ENCODE measurements at places on chromosomes 11 and 22. TPM values are rescaled to one million over a fixed set of nuclear protein-coding genes. Genes with fewer than 3 reads are reported as not detected.

DNA sequence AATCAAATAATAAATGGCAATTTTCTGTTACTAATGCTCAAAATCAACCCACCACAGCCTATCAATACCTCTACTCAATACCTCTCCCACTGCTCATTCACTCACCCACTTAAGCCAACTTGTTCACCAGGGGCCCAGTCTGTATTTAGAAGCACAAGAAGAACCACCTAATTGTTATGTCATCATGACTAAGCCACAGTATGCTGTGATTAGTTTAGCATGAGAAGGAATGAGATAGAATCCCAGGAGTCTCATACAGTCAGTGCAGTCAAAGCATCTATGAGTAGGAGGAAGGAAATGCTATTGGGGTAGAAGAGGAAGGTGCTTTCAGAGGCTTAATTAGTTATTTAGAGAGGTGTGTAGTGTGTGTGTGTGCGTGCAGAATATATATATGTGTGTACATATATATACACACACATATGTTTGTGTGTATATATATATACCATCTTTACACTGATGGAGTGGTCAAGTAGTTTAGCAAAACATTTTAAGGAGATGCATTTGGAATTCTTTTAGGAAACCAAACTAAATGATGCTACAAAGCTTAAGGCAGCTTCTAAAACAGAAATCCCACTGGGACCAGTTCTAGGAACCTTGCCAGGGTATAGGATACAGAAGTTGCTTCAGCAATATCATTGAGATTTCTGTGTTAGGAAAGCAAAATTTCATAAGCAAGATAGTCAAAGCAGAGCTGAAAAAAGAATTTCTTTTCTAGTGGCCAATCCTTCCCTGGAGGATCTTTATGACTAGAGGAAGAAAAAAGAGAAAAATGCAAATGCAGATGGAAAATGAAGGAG, 27.5 kb downstream of the KCNA4 start:
- DNase-seq: peak; percentile 61

DNA sequence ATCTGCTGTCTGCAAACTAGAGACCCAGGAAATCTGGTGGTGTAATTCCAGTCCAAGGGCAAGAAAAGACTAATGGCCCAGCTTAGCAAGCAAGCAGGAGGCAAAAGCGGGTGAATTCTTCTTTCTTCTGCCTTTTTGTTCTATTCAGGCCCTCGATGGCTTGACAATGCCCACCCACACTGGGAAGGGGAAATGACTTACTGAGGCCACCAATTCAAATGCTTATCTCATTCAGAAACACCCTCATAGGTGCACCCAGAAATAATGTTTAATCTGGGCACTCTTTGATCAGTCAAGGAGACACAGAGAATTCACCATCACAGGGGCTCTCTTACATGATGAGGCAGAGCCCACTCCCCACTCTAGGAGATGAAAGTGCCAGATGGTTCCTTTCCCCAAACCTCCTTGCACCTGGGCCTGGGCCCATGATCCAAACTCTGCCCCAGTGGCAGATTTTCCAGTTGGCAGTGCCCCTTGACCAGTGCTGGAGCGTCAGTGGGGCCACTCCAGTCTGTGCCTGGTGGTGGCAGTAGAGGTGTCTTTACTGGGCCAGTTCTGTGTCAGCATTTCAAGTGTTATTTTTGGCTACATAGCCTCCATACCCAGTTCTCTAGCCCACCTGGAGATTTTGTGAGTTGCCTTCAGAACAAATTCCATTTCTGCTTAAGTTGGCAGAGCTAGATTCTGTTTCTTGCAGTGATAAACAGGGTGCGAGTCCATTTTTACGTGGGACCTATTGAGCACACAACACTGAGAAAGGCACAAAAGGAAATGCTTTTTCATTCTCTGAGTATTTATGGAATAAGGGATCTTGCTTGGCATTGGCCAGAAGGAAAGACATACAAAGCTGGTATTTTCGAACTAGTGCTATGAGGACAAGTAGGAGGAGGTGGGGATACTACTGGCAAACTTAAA, 7.5 kb downstream of the ELMOD1 start:
- no peak for DNase-seq

DNA sequence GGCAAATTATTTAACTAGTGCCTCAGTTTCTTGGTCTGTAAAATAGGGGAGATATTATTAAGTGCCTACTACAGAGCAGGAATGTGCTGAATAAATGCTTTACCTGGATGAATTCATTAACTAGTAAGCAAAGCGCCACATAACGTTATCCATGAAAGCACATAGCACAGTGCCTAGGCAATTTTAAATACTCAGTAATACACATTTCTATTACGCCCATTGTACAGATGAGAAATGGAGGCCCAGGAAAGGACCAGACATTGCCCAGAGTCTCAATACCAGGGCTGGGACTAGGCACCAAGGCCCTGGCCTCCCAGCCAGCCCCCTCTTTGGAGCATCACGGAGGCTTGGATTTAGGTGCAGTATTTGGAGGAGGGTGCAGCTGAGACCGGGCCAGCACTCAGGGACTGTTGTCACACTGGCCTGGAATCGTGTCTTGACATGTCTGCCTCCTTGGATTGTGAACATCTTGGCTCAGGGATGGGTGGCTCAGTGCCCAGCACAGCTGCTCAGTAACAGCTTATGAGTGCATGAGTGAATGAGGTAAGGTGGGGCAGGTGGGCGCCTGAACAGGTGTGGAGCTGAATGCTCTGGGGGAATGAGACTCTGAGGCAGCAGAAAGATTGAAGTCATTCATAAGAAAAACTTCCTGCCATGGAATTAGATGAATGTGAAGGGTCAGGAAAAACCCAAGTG, 42.1 kb upstream of the TPBGL start:
- DNase-seq: no peak

- DNase-seq: no peak
Measured at GRCh38 chr11:1650034-1650917, 20.7 kb downstream of the KRTAP5-5 start.

- DNase-seq: no peak
Measured at GRCh38 chr11:117933475-117933874, 4.3 kb upstream of the TMPRSS13 start.

DNA sequence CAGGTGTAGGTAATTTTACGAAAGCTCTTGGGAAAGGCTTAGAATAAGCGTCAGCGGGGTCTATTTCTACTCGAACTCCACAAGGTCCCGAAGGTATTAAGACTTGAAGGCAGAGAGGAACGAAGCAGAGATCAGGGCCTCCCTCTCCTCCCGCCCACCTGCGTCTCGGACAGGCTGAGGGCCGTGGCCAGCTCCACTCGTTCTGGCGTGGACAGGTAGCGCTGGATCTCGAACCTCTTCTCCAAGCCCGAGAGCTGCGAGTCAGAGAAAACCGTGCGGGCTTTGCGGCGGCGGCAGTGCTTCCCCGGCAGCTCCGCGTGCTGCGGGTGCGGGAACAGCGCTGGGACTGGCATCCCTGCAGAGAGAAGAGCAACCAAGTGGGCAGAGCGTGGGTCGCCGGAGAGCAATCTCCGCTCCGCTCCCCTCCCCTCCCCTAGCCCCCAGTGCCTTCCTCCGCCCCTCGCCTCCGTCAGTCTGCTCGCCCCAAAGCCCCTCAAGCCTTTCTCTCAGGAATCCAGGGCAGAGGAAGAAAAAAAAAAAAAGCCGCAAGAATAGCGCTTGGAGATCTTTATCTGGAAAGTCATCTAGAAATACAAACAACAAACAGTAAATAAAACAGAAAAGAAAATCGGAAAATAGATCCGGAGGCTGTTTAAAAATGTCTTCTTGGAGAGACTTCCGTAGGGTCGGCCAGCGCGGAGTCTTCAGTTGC, 2.4 kb downstream of the BSX start:
- no peak for DNase-seq

- no peak for DNase-seq
Measured at GRCh38 chr11:11461473-11461872, 108.4 kb upstream of the CSNK2A3 start.

DNA sequence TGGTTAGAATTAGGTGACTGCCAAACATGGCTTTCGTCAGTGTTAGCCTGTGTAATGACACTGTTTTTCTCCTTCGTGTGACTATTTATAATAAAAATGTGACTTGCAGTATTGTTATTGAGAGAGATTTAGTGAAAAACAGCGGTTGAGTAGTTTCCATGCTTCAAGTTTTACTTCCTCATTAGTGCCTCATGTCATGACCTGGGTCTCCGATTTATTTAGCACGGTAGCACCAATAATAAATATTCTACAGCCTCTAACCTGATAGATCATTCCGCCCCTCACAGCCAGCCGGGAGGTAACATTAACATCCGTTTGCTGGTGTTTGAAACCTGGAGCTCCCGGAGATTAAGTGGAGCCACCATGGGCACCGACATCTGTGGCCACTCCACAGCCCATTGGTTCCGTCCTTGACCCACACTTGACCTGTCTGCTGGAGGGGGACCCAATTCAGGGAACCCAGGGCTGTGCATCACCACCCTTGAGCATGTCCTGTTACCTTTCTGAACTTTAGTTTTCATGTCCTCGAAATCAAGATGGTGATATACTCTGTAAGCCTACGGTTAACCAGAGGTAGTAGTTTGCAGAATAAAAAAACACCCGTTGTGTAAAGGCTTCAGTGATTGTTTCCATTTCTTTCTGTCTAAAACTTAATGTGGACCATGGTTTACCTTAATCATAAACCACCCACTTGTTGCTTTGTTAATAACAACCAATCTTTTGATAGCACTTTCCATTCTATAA, 104.1 kb downstream of the ATXN10 start:
- DNase-seq: no peak

DNA sequence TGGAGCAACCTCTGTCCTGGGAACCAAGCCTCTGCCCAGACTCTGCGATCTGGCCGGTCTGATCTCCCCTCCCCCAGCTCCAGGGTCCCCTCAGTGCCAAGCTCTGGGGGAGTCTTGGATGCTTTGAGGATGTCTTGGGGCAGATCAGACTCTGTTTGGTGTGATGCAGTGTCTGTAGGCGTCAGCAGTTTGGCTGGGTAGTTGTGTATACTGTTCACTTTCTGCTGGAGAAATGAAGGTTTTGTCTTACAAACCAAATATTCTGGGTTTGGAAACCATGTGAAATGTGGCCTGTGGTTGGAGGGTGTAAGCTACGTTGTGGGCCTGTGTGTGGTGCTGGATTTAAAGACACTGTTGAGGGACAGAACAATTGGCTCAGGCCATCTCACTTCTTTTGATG, 4.6 kb downstream of the INSC start:
- no peak for DNase-seq

GRCh38 chr11:100469835-100470234, 217.3 kb upstream of the ARHGAP42 start:
- DNase-seq: peak; percentile 70

DNA sequence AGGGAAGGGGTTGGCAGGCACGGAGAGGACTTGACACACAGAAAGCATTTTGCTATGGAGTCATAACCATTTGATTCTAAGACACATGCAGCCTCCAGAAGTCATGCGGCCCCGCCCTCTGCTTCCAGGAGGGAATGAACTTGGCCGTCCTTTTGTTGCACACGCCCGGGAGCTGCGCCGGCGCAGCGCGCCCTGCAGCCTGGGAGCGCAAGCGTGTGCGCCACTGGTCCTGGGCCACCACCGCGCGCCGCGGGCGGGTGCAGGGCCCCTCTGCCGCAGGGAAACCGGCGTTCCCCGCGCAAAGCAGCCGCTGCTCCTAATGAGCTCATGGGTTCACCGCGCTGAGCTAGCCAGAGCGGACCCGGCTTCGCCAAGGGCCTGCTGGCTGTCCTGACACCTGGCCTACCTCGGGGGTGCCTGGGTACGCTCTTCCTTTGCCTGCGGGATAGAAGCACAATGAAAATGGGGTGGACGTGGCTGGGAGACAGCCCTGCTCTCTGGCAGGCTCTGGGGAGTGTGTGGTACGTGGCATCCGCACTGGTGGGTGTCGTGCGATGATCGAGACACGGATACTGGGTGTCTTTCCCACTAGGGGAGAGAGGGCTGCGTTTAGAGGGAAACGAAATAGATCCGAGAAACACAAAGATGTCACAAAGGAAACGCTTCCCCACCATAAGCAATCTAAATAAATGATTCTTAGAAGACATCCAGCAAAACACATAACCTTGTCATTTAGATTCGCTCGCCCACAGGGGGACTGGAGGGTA, 669 bp downstream of the MICAL3 start:
- peak; percentile 82 for DNase-seq

DNA sequence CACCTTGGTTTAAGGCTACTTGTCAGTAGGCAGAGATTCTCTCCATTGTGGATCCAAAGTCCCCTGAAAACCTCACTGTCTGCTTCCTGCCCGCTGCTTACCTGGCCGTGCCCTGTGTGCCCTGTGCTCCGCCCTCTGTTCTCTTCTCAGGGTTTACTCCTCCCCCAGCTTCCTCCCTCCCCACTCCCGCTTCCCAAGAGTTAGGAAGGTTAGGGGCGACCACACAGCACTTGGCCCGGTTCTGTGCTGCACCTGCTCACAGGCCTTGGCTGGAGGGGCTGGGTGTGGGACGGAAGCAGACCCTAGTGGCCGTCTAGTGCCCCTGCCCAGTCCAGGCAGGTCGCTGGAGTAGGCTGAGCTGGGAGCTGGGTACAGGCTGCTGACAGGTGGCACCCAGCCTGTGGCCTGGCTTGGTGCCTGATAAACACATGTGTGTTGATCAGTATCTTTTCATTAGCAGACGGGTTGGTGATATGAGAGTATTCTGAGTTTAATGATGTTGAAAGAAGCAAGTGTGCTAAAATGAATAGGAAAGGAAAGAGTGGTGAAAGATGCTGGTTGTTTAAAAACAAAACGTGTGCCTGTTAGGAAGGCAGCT, 40.5 kb downstream of the GRAMD4 start:
- no peak for DNase-seq

GRCh38 chr22:17106785-17107546, 14.2 kb downstream of the TMEM121B start:
- DNase-seq: no peak

DNA sequence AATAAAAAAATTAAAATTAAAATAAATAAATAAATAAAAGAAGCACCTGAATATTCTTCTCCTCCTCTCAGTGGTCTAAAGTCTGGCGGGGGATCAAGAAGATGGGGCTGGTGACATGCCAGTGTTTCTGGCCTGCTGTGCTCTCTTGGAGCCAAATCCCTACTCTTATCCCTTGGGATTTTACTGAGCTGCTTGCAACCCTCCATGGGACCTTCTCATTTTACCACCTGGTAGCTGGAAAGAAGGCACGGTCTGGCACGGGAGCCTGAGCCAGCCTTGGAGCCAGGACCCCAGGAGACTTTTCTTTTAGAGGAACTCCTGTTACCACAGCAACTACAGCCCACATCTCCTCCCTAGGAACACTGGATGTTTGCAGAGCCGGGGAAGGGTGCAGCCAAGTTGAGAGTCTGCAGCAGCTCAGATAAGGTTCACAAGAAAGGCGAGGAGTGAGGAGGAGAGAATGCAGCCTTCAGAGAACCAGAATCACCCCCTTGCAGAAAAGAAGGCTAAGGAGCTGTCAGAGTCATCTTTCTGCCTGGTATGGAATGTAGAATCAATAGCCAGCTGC, 21.4 kb downstream of the CD6 start:
- no peak for DNase-seq

- no peak for DNase-seq
Measured at GRCh38 chr11:126404367-126404766, 48.9 kb downstream of the ST3GAL4 start.

- no peak for DNase-seq
Measured at GRCh38 chr22:39212721-39213376, 31.9 kb downstream of the PDGFB start.

CCDC15 gene
- 3.5 TPM for polyA plus RNA-seq

SLC2A11 gene
- 3.1 TPM for polyA plus RNA-seq

B3GAT3 gene
- 40.2 TPM for polyA plus RNA-seq

AP5B1 gene
- polyA plus RNA-seq: 2.1 TPM

CD248 gene
- 110 TPM for polyA plus RNA-seq

RAC2 gene
- polyA plus RNA-seq: 7.7 TPM

KCNK7 gene
- polyA plus RNA-seq: not detected

TBX1 gene
- polyA plus RNA-seq: 20.8 TPM

Data from muscle of arm (tissue), 14 donors.